Umbilical cord (tissue), 2 donors: ENCODE measurements at places on chromosomes 5 and 9. TPM values are rescaled to one million over a fixed set of nuclear protein-coding genes. Genes with fewer than 3 reads are reported as not detected.
A peak's percentile ranks its signal among the peaks of the same experiment; 100 is the strongest.

- no peak for DNase-seq
These were observed at the start of gene GARNL3 for GRCh38 chr9:127264462-127265219. TSS of gene GARNL3 (plus strand) at chr9:127264774. CDS start at chr9:127264878, 104 bp downstream.

BARHL1 gene
- not detected for total RNA-seq

C1QTNF2 gene
- total RNA-seq, result not detected

F2RL1 gene
- 3.9 TPM for total RNA-seq

ZFP37 gene
- 7.9 TPM for total RNA-seq

GABRA1 gene
- total RNA-seq, result 2.9 TPM

DNA sequence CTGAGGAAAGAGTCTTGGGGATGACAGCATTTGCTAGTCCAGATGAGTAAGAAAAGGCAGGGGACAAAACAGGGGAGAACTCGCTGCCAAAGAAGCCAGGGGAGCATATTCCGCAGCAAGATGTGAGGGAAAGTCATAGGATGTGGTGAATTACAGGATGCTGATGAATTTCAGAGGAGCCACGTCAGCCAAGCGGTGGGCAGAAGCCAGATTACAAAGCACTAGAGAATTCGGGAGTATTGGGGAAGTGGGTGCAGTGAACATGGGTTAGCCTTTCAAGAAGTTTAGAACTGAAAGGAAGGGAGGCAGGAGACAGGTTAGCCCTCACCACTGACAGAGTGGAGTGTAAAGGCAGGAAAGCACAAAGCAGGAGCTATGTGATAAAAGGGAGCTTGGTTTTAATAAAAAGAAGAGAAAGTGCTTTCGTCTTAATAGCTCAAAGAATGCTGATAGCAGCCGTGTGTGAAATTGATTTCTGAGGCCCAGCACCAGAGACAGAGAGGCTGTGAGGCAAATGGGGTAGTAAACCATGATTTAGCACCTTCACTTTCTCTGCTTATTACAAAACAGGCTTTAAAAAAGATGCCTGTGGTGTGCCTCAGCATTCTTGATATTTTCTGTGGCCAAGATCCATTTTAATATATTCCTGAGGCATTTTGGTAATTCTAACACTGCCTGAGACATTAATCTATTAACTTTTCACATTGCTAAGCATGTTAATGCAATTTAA lies 16.9 kb downstream of the ADAMTSL1 start:
- DNase-seq, result peak; percentile 86

PAPPA gene
- 26.0 TPM for total RNA-seq

TMEM171 gene
- 1.7 TPM for total RNA-seq

GRCh38 chr5:76716456-76717157 lies 681 bp downstream of the F2R start:
- no peak for DNase-seq

DNA sequence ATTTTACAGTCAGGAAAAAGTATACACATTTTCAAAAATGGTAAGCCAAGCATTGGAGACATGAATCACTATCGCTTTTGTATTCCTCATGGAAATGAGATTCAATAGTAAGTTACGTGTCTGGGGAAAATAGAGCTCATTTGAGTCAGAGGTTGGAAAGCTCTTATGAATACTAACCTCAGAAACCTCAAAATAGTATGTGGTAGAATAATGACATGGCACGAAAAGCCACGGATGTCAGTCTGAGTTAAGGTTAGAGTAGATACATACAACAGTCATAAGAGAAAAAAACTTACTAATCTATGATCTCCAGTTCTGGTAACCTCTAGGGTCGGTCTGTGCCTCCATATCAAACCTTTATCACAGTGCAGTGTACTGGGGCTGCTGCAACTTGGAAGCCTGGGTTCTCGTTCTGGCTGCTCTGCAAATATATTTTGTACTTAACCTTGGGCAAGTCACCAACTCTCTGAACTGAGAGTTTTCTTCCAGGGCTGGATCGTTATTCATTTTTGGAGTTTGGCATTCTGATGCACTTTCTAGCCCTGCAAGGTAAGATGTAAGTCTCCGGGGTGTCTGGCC lies 31.8 kb downstream of the MAP1B start:
- DNase-seq, result peak; percentile 38

TRIM7 gene
- 2.2 TPM for total RNA-seq

GRCh38 chr9:98851730-98852459 lies 44.4 kb downstream of the GALNT12 start:
- peak; percentile 46 for DNase-seq

GRCh38 chr9:82665324-82665723 lies 397.6 kb downstream of the RASEF start:
- no peak for DNase-seq

MRPL41 gene
- total RNA-seq, result 11.8 TPM

DNA sequence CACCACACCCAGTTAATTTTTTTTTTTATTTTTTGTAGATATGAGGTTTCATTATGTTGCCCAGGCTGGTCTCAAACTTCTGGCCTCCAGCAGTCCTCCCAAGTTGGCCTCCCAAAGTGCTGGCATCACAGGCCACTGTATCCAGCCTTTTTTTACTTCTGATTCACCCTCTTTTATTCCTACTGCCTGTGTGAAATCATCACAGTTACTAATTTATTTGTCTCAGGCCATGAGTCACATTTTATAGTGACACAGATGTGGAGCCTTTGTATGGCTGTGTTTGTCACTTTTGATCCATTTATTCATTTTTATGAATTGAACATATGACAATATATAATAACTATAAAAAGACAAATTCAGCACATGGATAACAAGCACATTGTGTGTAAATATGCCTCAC lies 67.1 kb upstream of the SNX2 start:
- no peak for DNase-seq

- DNase-seq, result no peak
These were observed 140.8 kb upstream of the ZNF608 start for GRCh38 chr5:124887223-124887622.

DNA sequence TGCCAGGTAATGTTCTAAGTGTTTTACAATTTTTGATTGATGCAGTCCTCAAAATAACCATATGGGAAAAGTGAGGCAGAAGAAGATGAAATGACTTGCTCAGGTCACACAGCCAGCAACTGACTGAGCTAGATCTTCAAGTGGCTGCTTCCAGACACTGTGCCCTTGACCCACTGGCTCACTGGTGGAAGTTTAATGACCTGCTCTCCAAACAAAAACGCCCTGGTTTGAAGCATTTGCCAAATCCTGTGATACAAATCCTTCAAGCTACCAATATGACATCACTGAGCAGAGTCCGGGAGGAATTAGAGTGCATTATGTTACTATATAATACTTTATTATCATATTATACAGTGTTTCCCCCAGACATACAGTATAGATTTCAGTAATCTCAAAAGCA lies 459.4 kb downstream of the GADD45G start:
- DNase-seq, result peak; percentile 67

DNA sequence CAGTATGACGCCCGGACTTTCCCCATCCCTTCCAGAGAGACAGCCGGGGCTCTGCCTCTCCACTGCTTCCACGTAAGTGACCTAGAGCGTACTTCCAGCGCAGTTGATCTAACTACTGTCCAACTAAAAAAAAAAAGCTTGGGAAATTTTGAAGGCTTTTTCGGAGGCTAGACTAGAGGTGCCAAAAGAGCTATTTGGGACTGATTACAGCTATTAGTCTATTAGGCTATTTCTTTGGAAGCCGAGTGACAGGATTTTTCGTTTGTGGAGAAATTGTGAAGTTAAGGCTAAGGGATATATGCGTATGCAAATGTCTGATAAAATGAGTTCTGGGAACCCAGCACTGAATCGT lies 1.5 kb downstream of the CCNO start:
- DNase-seq, result peak; percentile 31

DNA sequence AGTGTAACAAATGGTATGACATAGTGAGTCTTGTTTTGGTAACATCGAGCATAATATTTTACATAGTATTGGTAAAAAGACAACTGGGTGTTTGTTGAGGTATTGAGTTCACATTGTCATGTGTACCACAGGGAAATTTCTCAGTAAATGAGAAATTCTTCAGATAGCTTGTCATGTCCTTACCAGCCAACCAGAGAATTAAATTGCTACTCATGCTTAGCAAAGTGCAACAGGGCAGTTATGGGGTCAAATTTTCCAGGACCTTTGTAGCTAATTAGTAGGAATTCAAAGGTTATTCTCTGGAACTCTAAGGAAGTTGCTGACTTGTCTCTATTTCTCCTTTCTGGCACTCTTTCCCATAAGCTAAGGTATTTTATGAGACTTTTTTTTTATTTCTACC lies 595.7 kb downstream of the EFNA5 start:
- DNase-seq, result no peak

- no peak for DNase-seq
These were observed 3.5 kb upstream of the SNX30 start for GRCh38 chr9:112747094-112747493.

GRCh38 chr9:18786196-18786595 lies 246.8 kb downstream of the SAXO1 start:
- DNase-seq, result no peak

GFI1B gene
- total RNA-seq, result 0.48 TPM

DNA sequence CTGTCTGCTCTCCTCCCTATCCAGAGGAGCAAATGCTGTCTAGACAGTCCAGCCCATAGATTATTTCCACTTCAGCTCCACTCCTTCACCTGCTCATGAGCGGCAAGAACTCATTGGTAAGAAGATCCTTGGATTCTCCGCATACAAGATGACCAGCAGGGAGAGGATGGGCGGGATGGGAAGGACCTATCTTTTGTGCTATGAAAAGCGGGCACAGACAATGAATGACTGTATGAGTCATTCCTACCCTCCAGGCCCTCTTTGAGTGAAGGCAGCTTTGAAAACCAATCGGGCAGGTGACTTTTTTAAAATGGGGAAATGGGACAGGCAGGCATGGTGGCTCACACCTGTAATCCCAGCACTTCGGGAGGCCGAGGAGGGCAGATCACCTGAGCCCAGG lies 49.4 kb downstream of the SMIM23 start:
- no peak for DNase-seq

CXXC5 gene
- 81.6 TPM for total RNA-seq

GRCh38 chr5:132489871-132490483 lies 596 bp downstream of the IRF1 start:
- peak; percentile 48 for DNase-seq

GRCh38 chr9:89639367-89639795 lies 34.6 kb downstream of the GADD45G start:
- no peak for DNase-seq

GRCh38 chr5:124981901-124982300 lies 235.5 kb upstream of the ZNF608 start:
- no peak for DNase-seq

DNA sequence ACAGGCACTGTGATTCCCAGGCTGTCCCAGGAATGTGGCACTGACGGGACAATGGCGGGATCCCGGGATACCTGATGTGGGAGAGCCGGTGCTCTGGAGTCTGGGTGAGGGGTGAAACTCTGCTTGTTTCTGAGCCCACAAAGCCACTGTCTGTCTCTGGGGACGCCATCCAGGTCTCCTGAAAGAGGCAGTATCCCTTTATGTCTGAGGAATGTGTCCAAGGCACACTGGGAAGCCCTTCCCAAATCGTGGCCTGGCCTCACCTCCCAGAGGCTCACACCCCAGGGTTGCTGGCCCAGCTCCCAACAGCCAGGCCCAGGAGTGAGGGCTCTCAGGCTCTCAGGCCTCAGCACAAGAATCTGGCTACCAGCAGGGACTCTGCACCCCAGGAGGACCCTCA lies 27.1 kb downstream of the ORM2 start:
- no peak for DNase-seq

- no peak for DNase-seq
These were observed 55.0 kb upstream of the APC start for GRCh38 chr5:112682621-112683061.

LPAR1 gene
- 78.0 TPM for total RNA-seq
